Activated naive CD8-positive, alpha-beta T cell treated with anti-CD3 and anti-CD28 coated beads for 36 hours (primary cell): ENCODE measurements at places on chromosomes 3 and 15.

DNA sequence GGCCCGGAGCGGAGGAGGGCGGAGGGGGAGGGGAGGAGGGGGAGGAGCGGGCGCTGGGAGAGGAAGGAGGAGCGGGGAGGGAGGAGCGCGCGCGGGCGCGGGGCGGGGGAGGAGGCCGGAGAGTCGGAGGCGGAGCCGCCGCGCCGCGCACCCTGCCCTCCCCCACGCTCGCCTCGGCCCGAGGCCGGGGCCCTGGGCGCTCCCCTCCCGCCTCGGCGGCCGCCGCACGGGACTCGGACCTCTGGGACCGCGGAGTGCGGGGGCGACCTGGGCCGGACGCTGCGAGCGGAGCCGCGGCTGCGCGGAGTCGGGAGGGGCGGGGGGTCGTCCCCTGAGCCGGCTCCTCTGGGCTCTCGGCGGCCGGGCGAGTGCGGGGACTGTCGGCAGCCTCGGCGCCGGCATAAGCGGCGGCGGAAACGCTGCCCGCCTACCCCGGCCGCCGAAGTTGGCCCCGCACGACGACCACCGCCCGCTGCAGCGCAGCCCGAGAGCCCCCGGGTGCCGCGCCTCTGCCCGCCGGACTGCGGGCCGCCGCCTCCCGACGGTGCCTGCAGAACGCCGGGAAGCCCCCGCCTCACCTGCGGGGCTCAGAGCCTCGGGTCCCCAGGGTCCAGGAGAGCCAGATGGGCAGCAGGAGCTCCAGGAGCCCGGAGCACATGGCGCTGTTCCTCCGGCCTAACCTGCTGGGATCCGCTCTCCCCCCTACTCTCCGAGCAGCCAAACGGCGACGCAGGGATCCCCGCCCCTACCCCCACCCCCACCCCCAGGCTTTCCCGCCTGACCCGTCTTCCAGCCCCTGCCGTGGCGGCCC, 406 bp upstream of the GABRB3 start:
- DNase-seq, result no peak

GRCh38 chr3:138468886-138469285, 34.5 kb downstream of the ESYT3 start:
- DNase-seq, result no peak

- DNase-seq, result no peak
Observed at GRCh38 chr3:143464850-143465249, 345.3 kb downstream of the CHST2 start.

DNA sequence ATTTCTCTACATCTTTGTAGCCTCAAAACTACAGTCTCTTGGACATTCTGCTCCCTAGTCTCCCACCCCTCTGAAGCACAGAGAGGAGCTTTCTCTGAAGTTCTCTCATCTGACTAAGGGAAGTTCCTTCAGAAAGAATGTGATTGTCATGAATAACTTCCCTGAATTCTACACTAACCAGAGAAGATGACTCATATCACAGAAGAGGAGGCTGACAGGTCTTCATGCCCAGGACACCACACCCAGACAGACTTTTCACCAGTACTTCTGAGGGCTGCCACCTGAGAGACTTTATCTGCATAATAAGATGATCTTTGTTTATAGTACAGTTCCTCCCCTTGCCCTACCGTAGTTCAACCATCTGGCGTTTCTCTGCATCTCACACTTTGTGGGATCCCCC, 52.8 kb downstream of the CDIN1 start:
- no peak for DNase-seq

GRCh38 chr3:177484206-177484605, 286.9 kb upstream of the TBL1XR1 start:
- no peak for DNase-seq

DNA sequence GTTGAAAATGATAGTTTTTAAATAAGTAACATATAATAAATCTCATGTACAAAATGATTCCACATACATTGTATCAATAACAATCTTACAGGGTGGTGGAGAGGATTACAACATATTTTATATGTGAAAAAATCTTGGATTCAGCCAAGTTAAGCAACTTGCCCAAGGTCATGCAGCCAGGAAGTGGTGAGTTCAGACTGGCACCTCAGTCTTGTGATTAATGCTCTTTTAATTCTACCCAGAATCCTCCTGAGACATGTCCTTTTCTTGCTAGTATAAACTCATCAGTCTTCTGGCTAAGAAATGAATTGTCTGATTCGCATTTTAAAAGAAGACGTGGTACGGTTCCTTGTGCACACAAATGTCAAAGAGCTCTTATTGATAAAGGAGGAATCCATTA, 4.5 kb upstream of the MYRIP start:
- DNase-seq, result no peak

GRCh38 chr3:190227064-190227463, 95.2 kb downstream of the CLDN1 start:
- DNase-seq, result no peak

GRCh38 chr15:70344666-70345065, 246.9 kb upstream of the TLE3 start:
- DNase-seq, result no peak

GRCh38 chr3:151856118-151856517, 17.3 kb upstream of the SUCNR1 start:
- DNase-seq, result no peak

- no peak for DNase-seq
Observed at GRCh38 chr3:186166491-186167288, 57.8 kb upstream of the ETV5 start.

DNA sequence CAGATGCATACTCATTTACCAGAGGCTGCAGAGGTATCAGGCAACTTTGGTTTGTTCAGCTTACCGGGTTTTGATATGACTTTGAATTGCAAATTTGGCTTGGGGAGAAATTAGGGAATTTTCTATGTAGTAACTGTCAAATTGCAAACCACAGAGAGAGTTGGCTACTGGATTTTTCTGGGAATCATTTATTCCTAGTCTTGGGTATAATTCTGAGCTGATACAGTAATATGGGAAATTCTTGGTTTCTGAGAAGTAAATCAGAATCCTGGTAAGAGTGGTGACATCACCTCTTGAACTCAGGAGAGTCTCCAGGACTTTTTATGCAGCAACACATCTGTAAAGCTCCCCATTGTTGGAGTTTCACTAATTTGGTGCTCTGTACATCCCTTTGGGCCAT, 39.0 kb downstream of the GAP43 start:
- DNase-seq, result no peak

- DNase-seq, result no peak
Observed at GRCh38 chr15:35351059-35351458, 194.9 kb downstream of the DPH6 start.

DNA sequence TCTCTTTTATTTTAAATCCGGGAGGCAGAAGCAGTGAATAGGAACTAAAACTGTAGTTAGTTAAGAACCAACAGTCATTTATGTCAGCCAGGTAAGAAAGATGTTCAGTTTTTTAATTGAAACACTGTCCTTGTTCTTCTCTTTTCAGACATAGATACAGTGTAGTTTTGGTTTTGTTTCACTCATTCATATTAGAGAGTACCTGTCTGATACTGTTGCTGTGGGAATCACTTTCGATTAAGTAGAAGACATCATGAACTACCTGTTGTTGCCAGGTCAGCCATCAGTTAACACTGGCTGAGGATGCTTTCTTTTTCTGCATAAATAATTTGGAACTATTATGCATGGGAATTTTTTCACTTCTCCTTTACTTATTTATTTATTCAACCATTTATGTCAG, 700.4 kb downstream of the OTOL1 start:
- no peak for DNase-seq

DNA sequence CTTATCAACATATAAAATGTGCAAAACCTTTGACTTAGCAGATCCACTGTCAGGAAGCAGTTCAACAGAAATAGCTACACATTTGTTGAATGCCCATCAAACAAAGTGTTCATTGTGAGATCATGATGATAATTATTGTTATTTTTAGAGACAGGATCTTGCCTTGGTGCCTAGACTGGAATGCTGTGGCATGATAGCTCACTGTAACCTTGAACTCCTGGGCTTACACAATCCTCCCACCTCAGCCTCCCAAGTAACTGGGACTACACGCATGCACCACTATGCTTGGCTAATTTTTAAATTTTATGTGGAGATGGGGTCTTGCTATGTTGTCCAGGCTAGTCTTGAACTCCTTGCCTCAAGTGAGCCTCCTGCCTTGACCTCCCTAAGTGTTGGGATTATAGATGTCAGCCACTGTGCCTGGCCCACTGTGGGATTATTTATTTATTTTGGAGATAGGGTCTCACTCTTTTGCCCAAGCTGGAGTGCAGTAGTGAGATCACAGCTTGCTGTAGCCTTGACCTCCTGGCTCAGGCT, 8.8 kb downstream of the MAP2K5 start:
- DNase-seq, result no peak

- DNase-seq, result peak; percentile 10
Observed at GRCh38 chr3:160980740-160981139, 124.4 kb downstream of the B3GALNT1 start.

GRCh38 chr3:152151216-152151876, 117.4 kb upstream of the MBNL1 start:
- DNase-seq, result no peak

GRCh38 chr3:188546835-188547670, 393.1 kb downstream of the LPP start:
- no peak for DNase-seq

DNA sequence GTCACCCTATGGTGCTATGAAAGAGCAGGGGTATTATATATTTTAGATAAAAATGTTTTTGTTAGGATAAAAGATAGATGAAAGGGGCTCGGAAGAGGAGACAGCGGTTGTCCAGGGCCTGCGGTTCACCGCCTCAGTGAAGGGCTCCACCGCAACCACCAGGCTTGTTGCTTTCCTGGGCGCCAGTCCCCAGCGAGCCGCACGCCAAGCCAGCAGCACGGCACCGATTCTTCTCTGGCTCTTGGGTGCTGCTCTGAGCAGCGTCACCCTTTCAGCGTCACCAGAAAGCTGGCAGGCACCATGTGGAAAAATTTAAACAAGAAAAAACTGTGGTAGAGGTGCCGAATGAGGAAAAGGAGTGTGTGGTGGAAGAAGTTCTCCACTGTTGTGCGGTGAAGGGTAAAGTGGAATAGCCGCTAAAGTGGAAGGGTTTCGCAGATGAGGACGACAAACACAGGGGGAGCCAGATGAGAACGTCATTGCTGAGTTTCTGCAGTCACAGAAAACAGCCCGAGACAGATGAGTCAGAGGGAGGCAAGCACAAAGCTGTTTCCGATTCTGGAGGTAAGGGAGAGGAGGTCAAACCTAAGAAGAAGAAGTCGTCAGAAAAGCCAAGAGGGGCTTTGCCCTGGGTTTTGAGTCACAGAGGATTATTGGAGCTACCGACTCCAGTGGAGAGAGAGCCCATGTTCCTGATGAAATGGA, 569.2 kb downstream of the ZBBX start:
- DNase-seq, result no peak

DNA sequence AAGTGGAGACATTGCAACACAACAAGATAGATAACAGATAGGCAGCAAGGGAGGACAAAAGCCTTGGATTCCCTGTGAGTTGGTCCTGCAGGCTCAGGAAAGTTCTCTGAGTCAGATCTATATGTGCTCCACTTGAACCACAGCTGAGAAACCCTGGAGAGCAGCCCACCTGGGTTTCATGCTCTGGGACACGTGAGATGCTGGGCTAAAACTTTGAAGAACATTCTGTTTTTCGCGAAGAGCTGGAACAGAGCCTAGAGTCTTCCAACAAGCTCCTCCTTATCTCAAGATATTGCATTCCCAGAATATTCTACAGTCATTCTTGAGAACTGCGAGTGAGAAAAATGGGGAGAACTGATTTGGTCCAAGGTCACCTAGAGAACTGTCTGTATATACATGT, 583.0 kb upstream of the ROBO1 start:
- no peak for DNase-seq

DNA sequence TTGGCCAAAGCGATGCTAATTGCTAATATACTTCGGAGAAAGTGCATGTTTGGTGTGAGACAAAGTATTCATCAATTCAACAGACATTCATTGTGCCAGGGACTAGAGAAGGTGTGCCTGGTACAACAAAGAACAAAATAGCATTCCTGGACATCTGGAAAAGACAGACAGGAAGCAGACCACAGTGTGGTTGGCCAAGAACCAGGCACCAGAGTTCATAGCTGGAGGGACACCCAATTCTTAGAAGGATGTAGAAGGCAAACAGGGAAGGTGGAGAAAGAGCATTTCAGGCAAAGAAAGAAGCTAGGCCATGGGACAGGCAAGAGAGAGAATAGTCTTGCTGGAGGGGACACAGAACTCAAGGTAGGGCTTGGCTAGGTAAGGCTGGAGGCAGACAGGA, 105.8 kb upstream of the ETV5 start:
- no peak for DNase-seq

DNA sequence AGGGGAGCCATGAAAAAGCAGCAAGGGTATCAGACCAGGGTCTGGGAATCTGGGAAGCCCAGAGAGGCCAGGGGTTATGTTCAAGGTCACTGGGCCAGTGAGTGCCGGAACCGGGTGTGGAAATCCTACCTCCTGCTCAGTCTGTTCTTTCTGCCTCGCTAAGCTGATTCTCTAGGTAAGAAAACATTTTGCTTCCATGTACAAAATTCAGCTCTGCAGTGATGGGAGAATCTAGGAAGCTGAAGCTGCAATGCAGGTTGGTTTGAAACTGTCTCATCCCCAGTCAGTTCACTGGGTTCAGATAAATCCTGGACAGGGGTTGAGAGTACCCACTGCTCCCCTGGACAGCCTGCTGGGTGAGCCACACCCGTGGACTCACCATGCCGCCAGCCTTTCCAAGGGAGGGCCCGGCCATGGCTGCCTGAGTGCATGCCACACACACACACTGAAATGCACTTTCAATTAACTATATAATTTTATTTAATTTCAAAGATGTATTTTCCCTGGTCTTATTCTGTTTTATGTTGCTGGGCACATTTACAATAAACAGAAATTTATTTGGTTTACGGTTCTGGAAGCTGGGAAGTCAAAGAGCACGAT, 108.4 kb downstream of the CORO2B start:
- DNase-seq, result no peak

GRCh38 chr15:90160781-90161727, 40.1 kb upstream of the SEMA4B start:
- DNase-seq, result no peak

- DNase-seq, result no peak
Observed at GRCh38 chr15:89912145-89912673, 543 bp downstream of the ARPIN start.

DNA sequence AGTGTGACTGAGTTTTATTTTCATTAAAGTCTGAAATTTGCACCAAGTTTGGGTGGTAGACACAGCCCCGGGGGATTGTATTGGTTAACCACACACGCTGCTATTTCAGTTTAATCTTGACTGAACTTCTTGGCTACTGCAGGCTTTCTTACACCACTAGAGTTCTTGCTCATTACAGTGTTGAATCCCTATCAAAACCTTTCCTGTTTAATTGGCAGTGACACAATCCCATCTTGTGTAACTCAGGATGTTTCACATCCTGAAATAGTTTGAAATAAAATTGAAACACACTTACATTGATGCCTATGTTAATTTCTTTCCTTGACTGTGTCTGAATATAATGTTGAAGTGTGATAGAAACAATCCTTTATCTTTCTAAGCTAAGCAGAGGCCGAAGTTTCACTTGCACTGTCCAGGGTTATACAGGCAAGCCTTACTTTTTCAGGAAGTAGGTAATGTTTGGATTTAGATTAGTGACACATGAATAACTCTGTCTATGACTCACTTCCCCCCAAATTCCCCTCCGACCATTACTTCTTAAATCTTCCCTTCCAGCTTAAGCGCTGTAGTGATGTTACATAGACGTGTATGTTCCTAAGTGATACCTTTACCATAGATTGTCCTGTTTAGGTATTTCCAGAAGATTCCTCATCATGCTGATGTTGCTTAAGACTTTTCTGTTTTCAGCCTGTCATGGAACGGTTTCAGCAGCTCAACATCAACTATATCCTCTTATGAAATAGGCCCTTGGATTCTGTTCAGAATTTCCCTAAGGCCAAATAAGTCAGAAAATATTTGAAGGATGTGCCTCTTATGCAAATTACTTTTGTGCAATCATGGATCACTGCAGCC, 16.8 kb downstream of the ATG7 start:
- DNase-seq, result no peak

GRCh38 chr3:150371741-150372254, 36.3 kb upstream of the TSC22D2 start:
- DNase-seq, result no peak
